Mammary microvascular endothelial cell (primary cell): ENCODE measurements at places on chromosomes 4 and X. TPM values are rescaled to one million over a fixed set of nuclear protein-coding genes. Genes with fewer than 3 reads are reported as not detected.

Gene NHSL2
- total RNA-seq: 18.9 and 22.6 TPM in 2 replicates

Gene ENPEP
- total RNA-seq: under 0.01 TPM in 1 of 2 replicates, not detected in the other

Gene PNMA3
- total RNA-seq: not detected in 2 replicates

Gene OGT
- total RNA-seq: 31.8 and 33.1 TPM in 2 replicates

Gene PCDH7
- 0.05 and 0.40 TPM in 2 replicates for total RNA-seq

Gene CFAP47
- not detected in 2 replicates for total RNA-seq

Gene RBM46
- total RNA-seq: not detected in 2 replicates

Gene DCAF4L1
- under 0.01 and 0.30 TPM in 2 replicates for total RNA-seq

Gene FAT1
- total RNA-seq: 1.5 and 1.6 TPM in 2 replicates

Gene SATL1
- not detected in 2 replicates for total RNA-seq

Gene TMEM131L
- 16.1 and 18.2 TPM in 2 replicates for total RNA-seq

Gene ANXA3
- 248 and 266 TPM in 2 replicates for total RNA-seq

Gene FNIP2
- total RNA-seq: 15.5 and 18.2 TPM in 2 replicates

Gene CITED1
- total RNA-seq: not detected in 2 replicates

Gene BST1
- total RNA-seq: 58.4 and 61.7 TPM in 2 replicates

Gene GAGE12E
- total RNA-seq: not detected in 2 replicates

Gene ARHGAP6
- 0.10 TPM in 1 of 2 replicates, not detected in the other for total RNA-seq

Gene JADE3
- 3.6 and 5.2 TPM in 2 replicates for total RNA-seq

Gene FAT4
- total RNA-seq: 14.6 and 19.2 TPM in 2 replicates

Gene FGFBP1
- total RNA-seq: not detected in 2 replicates

Gene NR0B1
- not detected in 2 replicates for total RNA-seq

Gene SEC31A
- total RNA-seq: 165 TPM in 2 replicates

Gene DCLK2
- 0.80 and 1.1 TPM in 2 replicates for total RNA-seq

Gene RGN
- total RNA-seq: 0.20 TPM in 1 of 2 replicates, not detected in the other

Gene GNRHR
- total RNA-seq: not detected in 2 replicates

Gene COL25A1
- total RNA-seq: 7.4 and 9.1 TPM in 2 replicates

Gene EGFL6
- total RNA-seq: not detected in 2 replicates

Gene ESX1
- 0.20 TPM in 1 of 2 replicates, not detected in the other for total RNA-seq

Gene WNK3
- total RNA-seq: 0.15 and 0.33 TPM in 2 replicates

Gene SPANXN3
- total RNA-seq: not detected in 2 replicates

Gene PDGFRA
- total RNA-seq: 0.13 and 0.30 TPM in 2 replicates

Gene AWAT2
- total RNA-seq: not detected in 2 replicates

Gene TCEAL2
- total RNA-seq: not detected in 2 replicates

Gene PDLIM3
- 24.4 and 35.4 TPM in 2 replicates for total RNA-seq
